ENCODE measurements at places on chromosomes 2 and 18.

DNA sequence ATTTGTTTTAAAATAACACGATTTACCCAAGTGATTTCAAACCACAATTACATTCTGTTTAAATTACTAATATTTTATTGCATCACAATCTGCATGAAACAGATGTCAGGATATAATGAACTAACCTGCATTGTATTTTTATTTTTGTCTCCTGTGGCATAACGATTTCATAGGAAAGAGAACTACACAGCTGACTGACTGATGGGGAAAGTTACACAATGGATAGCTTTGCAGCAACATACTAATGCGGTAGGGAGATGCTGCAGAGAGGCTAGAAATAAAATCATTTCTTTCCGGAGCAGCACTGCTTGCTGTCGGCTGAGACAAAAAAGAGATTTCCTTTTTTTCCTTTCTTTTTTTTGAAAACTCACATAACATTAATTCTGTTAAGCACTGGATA, 36.9 kb downstream of the SCN1A start:
- no peak for DNase-seq

DNA sequence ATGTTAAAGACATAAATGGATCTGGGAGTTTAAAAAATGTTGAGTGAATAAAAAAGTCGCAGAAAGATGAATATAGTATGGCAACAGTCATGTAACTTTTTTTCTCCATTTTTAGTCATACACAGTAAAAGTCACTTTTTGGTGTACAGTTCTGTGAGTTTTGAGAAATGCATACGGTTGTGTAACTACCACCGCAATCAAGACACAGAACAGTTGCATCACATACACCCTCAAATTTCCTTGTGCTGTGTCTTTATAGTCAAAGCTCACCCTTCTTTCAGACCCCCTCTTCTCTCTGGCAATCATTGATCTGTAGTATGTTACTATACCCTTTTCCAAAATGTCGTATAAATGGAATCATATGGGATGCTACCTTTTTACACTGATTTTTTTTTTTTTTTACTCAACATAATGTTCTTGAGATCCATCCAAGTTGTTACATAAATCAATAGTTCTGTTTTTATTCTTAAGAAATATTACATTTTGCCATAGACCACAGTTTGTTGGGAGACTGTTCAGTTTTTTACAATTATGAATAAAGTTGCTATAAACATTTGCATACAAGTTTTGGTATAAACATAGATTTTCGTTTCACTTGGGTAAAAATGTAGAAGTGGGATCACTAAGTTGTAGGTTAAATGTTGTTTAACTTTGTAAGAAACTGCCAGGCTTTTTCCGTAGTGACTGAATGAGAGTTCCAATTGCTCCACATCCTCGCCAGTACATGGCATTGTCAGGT, 35.4 kb upstream of the AGFG1 start:
- DNase-seq = no peak

DNA sequence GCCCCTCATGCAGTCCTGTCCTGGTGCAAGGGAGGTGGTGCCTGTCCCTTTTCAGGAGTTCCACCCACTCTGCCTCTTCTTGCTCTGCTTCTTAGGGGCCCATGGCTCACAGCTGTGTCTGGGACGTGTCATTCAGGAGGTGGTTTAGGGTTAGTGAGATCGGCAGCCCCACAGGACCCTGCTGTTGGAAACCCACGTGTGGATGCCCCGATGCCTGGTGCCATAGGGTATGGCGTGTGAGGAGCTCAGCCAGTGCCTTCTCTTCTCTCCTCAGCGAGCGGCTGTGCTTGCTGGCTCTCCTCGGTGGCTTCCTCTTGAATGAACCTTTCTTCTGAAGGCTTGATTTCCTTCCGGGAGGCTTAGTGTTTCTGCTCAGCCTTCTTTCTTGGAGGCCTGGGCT, 55.2 kb downstream of the LDLRAD4 start:
- DNase-seq = no peak

DNA sequence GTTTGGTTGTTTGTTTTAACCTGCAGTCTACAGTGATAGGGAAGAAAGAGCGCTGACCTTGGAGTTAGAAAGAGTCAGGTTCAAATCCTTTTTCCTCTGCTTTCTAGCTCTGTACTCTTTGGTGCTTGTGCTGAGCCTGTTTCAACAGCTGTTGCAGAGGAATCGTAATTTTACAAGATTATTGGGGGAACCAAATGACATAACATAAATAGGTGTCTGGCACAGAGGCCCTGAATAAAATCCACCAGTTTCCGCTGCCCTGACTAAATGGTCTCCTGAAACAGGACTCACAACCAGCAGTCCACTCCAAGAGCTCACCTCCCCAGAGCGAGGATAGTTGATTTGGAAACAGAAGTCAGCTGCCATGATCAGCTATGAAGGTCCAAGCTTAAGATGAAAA, 125.0 kb upstream of the CDC42EP3 start:
- DNase-seq = no peak

- DNase-seq = no peak
Observed at GRCh38 chr2:21229302-21229701, 105.5 kb downstream of the TDRD15 start.

DNA sequence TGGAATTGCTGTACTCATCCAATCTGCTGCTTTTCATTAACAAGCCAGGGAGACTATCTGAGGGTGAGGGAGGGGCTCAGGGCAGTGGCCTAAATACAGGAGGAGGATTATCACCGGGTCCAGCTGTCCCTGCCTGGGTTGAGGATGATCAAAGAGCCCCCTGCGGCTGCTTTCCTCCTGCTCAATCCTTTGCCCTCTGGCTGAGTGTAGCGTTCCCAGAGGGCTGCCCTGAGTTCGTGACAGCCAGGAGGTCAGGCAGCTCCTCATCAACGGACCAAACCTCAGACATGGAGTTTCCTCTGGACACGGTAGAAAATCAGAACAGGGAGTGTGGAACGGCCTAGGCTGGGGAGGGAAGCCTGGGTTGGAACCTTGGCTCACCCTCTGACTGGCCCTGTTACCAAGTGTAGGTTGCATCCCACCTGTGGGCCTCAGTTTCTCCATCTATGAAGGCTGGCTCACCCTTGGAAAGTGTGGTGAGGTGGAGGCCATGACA, 23.5 kb downstream of the CIB4 start:
- no peak for DNase-seq

DNA sequence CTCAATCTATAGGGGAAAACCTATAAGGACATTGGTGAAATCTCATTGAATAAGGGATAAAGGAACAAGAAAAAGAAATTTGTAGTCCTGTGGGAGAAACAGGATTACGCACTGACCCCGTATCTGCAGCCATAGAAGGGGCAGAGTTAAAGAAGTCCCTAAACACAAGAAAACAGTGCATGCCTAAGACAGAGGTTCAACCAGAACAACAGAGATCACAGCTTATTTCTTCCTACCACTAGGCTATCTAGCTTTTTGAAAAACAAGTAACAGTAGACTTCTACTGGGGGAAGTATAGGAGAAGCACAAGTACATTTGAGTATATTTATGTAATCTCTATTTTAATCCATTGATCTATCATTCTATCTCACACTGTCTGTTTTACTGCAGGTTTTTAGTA, 485.2 kb upstream of the REG3G start:
- no peak for DNase-seq

Data from NCI-H2107 (cell line).